ENCODE measurements at places on chromosomes 13 and 19. TPM values are rescaled to one million over a fixed set of nuclear protein-coding genes. Genes with fewer than 3 reads are reported as not detected.

CGB5 gene
- total RNA-seq: not detected

POU4F1 gene
- not detected for total RNA-seq

PTH2 gene
- not detected for total RNA-seq

RNF225 gene
- total RNA-seq: 0.42 TPM

KIR2DL1 gene
- total RNA-seq: not detected
